ENCODE measurements at places on chromosomes 12 and 14.
A peak's percentile ranks its signal among the peaks of the same experiment; 100 is the strongest.

DNA sequence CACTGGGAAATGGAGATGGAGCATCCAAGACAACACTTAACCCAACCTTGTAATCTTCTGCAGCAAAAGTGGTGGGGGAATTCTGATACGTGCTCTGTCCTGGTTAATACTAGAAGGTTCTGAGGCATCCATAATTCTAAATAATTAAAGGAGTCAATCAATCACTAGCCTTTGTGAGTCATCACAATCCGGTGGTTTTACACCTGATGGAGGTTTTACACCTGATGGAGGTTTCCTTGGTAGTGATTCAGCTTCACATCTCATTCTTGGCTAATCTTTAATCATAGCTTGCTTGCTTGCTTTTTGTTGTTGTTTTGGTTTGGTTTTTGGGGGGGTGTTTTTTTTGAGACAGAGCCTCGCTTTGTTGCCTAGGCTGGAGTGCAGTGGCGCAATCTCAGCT lies 343.4 kb downstream of the DPF3 start:
- DNase-seq = no peak

GRCh38 chr12:53532021-53532420 lies 24.7 kb upstream of the NPFF start:
- DNase-seq = no peak

GRCh38 chr14:95256776-95257060 lies 63.0 kb downstream of the CLMN start:
- DNase-seq = no peak

- DNase-seq = peak; percentile 32
These were observed 824 bp downstream of the TBK1 start for GRCh38 chr12:64452559-64453329.

GRCh38 chr14:53894456-53894855 lies 62.2 kb downstream of the BMP4 start:
- no peak for DNase-seq

- no peak for DNase-seq
These were observed 37.3 kb downstream of the GPR135 start for GRCh38 chr14:59427653-59428580.

GRCh38 chr12:103272949-103273348 lies 222.8 kb downstream of the C12orf42 start:
- DNase-seq = no peak

GRCh38 chr12:31003861-31004640 lies 69.6 kb upstream of the DDX11 start:
- no peak for DNase-seq

GRCh38 chr12:105741786-105742566 lies 396.8 kb downstream of the NUAK1 start:
- DNase-seq = peak; percentile 53

GRCh38 chr12:15763328-15763727 lies 25.9 kb downstream of the EPS8 start:
- DNase-seq = no peak

DNA sequence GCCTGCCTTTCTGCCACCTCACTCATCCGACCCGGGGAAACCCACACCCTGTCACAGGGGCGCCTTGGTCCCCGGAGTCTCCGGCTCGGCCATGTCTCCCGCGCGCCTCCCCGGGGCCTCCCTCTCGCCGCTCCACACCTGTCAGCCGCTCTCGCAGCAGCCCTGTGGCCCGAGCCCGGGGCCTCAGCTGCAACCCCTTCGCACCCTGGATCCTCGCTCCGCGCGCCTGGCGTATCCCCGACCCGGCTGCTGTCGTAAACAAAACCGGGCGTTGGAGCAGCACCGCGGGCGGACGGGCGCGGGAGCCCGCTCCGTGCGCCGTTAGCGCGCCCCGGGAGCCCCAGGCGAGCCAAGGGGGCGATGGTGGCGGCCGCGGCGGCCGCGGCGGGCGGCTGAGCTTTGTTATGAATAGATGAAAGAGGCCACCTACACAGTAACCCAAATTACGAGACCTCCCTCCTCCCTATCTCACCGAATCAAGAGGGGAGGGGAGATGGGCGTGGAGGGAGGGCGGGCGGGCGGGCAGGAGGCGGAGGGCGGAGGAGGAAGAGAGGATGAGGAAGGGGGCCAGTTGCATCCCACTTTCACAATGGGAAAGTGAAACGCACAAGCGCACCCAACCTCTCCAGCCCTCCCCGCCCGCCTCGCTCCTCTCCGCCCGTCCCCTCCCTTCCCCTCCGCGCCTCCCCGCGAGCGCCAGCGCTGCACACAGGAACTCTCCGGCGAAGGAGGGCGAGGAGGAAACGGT lies at the start of gene PLXNC1:
TSS of gene PLXNC1 (plus strand) at position 587 of the 748 bp plus-strand sequence. CDS start 395 bp downstream, outside the sequence.
- DNase-seq = peak; percentile 19

DNA sequence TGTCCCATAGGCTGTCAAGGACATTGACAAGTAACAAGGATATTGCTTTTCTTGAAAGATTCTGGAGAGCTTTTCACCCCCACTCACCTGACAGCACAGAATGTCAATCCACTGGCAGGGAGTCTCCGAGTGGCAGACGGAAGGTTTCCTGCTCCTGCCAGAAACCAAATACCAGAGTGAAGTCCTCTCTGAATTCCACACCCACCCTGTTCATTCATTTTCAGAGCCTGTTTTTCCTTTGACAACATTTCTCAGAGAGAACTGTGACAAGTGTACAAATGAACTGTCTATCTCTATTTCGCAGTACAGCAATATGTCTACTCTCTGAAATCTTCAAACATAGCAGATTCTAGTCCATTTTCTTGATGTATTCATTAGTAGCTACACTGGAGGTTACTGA lies 26.2 kb upstream of the BICD1 start:
- DNase-seq = no peak

DNA sequence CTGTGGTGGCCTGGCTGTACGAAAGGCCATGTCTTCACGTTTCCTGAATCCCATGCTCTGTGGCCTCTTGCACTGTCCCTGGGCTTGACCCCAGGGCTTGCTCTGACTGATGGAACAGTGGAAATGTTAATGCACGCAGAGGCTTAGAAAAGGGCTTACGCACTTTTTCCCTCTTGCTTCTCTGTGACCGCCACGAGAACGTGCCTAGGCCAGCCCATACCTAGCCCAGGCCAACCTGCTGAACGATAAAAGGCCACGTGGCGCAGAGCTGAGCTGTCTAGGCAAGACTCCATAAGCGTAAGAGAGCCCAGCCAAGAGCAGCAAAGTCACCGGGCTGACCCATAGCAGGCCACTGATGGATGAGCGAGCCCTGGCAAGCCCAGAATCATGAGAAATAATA lies 18.3 kb downstream of the TTC7B start:
- DNase-seq = no peak

DNA sequence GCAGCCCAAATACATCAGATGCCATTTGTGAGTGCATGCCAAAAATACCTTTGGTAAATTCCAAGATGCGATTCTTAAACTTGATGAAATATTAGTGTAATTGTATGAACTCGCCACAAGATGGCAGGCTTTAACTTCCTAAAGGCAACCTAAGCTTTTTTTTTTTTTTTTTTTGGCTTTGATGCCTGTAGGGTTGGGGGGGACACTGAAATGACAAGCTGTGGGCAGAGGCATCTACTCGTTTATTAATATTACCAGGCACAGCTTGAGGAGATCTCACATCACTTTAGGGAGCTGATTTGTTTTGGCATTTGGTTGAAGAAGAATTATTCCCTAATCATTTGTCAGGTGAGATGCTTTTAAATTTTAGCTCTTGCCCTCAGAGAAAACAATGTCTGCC lies 126.7 kb upstream of the CCDC196 start:
- no peak for DNase-seq

DNA sequence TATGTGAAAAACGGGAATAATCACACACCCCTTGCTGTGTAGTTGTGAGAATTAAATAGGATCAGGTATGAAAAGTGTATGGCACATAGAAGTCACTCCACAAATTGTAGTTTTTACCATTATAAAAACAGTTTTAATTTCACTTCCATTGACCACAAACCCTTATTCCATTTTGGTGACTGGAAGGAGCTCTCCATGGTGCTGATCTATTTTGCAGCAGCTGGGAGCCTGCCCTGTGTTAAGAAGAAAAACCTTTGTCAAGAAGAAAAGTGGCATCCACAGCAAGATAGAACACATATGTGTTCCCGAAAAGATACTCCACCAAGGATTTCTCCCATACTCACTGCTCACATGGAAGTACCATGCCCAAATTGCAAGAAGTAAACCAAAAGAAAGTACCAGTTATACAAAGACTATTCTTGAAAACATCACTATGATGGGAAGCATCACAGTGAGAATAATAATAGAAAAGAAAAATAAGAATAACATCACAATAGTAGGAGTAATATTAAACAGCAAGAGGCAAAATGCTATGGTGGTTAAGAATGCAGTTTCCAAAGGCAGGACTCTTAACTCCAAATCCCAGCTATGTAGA lies 58.7 kb downstream of the TUNAR start:
- no peak for DNase-seq

DNA sequence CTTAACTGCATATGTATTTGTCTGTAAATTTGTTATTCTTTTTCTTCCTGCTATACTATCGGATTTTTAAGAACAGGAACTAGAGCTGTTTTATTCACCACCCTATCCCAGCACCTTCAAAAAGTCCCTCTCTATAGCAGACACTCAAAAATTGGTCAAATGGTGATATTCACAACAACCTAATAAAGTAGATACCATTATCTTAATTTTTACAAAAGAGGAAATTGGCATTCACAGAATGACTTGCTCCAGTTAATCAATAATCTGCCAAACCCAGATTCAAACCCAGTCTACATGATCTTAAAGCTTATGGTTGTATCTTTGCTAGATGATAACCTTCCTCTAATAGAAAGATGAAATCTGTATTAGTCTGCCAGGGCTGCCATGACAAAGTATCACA lies 426.6 kb downstream of the EGLN3 start:
- no peak for DNase-seq

DNA sequence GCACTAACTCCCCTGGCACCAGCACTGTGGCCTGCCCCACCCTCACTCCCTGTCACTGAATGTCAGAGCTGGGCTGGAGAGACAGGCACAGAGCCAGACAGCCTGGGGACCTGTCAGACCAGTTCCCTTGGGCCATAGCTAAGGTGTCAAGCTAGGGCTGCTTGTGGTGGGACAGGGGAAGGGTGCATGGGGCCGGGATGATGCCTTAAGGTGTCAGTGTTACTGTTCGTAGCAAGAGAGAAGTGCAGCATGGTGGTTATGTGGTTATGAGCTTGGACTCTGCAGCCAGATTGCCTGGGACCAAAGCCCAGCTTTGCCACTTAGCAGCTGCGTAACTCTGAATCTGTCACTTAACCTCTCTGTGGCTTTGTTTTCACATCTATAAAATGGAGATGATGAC lies 3.8 kb downstream of the RAPGEF3 start:
- no peak for DNase-seq

DNA sequence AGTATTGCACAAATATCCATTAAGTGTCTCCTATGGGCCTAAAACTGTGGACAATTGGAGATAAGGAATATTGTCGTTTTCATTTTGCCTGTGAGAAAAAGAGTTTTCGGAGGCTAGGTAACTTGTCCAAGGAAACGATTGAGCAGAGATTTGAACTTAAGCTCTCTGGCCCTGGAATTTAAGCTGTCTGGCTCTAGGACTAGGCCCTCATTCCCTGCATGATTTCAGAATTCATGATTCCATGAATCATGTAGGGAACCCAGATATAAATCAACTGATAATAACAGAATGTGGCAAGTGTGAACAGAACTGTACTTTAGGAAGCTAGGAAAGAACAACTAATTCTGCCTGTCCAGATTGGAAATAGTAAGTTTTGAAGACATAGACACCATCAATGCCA lies 940.9 kb downstream of the DIO2 start:
- no peak for DNase-seq

DNA sequence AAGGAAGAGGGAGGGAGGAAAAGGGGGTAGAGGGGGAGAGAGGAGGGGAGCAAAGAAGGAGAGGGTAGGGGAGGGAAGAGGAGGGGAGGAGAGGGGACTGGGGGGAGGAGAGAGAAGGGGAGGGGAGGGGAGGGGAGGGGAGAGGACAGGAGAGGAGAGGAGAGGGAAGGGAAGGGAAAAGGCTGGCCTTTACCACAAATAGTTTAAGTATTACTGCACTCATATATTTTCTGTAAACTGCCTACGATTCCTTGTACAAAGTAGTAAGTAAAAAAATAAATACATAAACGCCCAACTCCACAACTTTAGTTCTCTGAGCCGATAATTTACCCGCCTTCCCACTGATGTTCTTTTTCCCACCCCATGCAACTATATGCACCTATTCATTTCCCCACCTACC lies 23.7 kb upstream of the RERG start:
- no peak for DNase-seq

- no peak for DNase-seq
These were observed 1.4 kb downstream of the MAP3K9 start for GRCh38 chr14:70807898-70808415.

DNA sequence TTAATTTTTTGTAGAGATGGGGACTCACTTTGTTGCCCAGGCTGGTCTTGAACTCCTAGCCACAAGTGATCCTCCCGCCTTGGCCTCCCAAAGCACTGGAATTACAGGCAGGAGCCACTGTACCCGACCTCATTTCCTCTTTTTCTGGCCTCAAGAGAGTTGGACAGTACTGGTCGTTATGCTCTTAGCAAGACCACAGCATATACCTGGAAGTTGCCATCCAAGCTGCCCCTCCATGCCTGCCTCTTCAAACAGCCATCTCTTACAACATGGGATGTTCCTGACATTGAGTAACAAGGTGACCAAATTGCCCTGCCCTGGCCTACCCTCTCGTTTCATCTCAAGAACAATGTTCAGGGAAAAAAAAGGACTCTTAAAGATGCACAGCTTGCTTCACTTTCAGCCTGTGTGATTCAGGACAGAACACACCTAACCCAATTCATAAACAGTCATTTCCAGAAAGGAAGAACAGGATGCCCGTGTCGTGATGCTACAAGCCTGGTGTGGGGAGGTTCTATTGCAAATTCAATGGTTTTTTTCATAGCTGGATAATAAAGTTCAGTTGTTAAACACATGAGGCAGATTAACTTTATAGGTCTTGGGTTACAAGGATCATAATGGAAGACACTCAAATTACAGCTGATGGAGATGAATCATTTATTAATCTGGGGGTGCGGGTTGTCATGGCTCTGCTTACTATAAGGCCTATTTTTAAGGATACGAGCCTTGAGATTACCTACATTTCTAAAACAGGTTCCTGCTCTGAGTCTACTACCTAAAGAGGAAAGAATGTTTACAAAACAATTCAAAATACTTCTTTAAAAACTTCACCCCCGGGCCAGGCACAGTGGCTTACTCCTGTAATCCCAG lies 11.9 kb downstream of the GLTP start:
- no peak for DNase-seq

DNA sequence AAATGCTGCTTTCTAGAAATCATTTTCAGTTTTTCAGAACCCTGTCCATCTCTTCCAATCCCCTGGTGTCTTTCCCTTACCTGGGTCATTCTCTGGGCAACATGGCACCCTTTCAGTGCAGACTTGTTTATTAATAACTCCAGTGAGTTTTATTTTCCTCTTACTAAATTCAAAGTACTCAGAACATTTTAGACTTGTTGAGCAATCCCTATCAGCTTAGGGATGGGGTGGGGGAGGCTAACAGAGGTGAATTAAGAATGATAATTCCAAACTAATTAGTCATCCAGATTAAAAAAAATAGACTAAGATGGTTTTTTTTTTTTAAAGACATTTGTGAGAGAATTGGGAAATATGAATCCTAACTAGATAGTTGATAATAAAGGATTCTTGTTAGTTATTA lies 10.7 kb downstream of the GPRC5A start:
- DNase-seq = no peak

Data from skin of body (tissue), 3 donors.